Breast epithelium (tissue), 4 donors: ENCODE measurements at places on chromosomes 2 and 18. TPM values are rescaled to one million over a fixed set of nuclear protein-coding genes. Genes with fewer than 3 reads are reported as not detected.

Gene HRH4
- total RNA-seq: 0.16 TPM

Gene CCT4
- 119 TPM for total RNA-seq

Gene TMEM37
- 43.2 TPM for total RNA-seq

Gene ANKRD30B
- total RNA-seq: 11.5 TPM

Gene STK17B
- total RNA-seq: 57.7 TPM

Gene R3HDM1
- 17.7 TPM for total RNA-seq

Gene DYTN
- not detected for total RNA-seq

Gene CCDC74A
- total RNA-seq: 8.2 TPM

Gene SRD5A2
- 0.32 TPM for total RNA-seq

Gene IL36B
- total RNA-seq: not detected

Gene ZNF514
- total RNA-seq: 25.3 TPM

Gene GALNT14
- total RNA-seq: 4.1 TPM

Gene SPHKAP
- total RNA-seq: not detected

Gene GYPC
- 181 TPM for total RNA-seq

Gene TCF4
- 79.6 TPM for total RNA-seq

Gene LONRF2
- total RNA-seq: 24.9 TPM

Gene CPO
- 1.6 TPM for total RNA-seq

Gene FKBP7
- total RNA-seq: 10.5 TPM

Gene CYP27C1
- 0.48 TPM for total RNA-seq

Gene IL37
- not detected for total RNA-seq

Gene UGT1A3
- total RNA-seq: not detected

Gene GPAT2
- 5.9 TPM for total RNA-seq

Gene MYO7B
- total RNA-seq: 2.3 TPM

Gene NT5C1B
- total RNA-seq: not detected

Gene CRYGC
- not detected for total RNA-seq

Gene CLEC4F
- not detected for total RNA-seq

Gene PTPRN
- total RNA-seq: 0.33 TPM

Gene BOLL
- total RNA-seq: not detected

Gene GCG
- total RNA-seq: not detected

Gene MOGAT1
- not detected for total RNA-seq

Gene PPP1R1C
- total RNA-seq: 4.2 TPM

Gene PLB1
- 8.8 TPM for total RNA-seq

Gene LHCGR
- 0.66 TPM for total RNA-seq

Gene MYOM1
- 5.9 TPM for total RNA-seq
